ENCODE measurements at places on chromosomes 7 and 10. TPM values are rescaled to one million over a fixed set of nuclear protein-coding genes. Genes with fewer than 3 reads are reported as not detected.

The DENND10 gene
- 66.5 TPM for total RNA-seq

The A1CF gene
- not detected for total RNA-seq

The PTPRZ1 gene
- total RNA-seq: not detected

The CRPPA gene
- total RNA-seq: 1.5 TPM

The ZNF655 gene
- total RNA-seq: 36.0 TPM

The CYP2C18 gene
- total RNA-seq: not detected

The GNGT1 gene
- not detected for total RNA-seq

The HTR5A gene
- not detected for total RNA-seq

The KAT6B gene
- total RNA-seq: 17.4 TPM

The CFAP70 gene
- 0.50 TPM for total RNA-seq

All from cardiac ventricle fibroblast (primary cell).